ENCODE measurements at places on chromosomes 11 and 22. TPM values are rescaled to one million over a fixed set of nuclear protein-coding genes. Genes with fewer than 3 reads are reported as not detected.
A peak's percentile ranks its signal among the peaks of the same experiment; 100 is the strongest.

- no peak overlapping the region for H3K4me3 ChIP-seq
- DNase-seq, result no peak
- H3K36me3 ChIP-seq, result no peaks in the 10 kb centered on the region
- no peaks in the 10 kb centered on the region for H3K27me3 ChIP-seq
- H3K27ac ChIP-seq, result no peak overlapping the region
These were observed 32.1 kb upstream of the SLC36A4 start for GRCh38 chr11:93229876-93230275.

The OR52E8 gene
- polyA plus RNA-seq, result not detected

GRCh38 chr11:66331542-66332370 lies 4.5 kb downstream of the RIN1 start:
- H3K27ac ChIP-seq, result no peak overlapping the region
- H3K27me3 ChIP-seq, result no peaks in the 10 kb centered on the region
- H3K36me3 ChIP-seq, result peaks cover 25% of the 10 kb centered on the region
- H3K4me3 ChIP-seq, result no peak overlapping the region
- H3K4me1 ChIP-seq, result peaks cover 29% of the 10 kb centered on the region

- H3K36me3 ChIP-seq, result no peaks in the 10 kb centered on the region
- no peak overlapping the region for H3K4me3 ChIP-seq
- no peaks in the 10 kb centered on the region for H3K27me3 ChIP-seq
- no peak overlapping the region for H3K27ac ChIP-seq
These were observed 167.8 kb upstream of the NARS2 start for GRCh38 chr11:78742430-78742829.

DNA sequence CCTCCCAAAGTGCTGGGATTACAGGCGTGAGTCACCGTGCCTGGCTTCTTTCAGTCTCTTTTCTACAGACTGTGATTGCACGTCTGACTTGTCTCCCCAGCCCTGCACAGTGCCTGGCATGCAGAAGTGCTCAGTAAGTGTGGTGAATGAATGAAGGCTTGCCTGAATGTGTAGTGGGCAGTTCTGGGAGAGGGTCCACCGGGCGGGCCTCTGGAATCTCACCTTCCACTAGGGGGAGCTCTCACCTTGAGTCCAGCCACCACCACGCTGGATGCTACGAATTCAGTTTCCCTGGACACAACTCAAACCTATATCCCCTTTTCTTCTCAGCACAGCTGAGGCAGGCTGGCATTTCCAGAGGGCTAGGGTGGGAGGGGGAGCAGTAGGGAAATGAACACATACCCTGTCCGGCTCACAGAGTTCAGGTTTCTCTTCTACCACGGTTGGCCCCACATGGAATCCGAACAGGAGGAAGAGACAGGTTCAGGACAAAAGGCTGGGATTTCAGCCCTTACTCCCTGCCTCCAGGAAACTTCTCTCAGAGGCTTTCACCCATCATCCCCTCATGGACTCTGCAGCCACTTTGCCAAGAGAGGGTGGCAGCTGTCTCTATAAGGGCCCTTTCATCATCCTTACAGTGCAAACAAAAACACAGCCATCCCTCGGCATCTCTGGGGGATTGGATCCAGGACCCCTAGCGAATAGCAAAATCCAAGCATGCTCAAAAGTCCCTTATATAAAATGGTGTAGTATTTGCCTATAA lies 86.8 kb downstream of the NECTIN1 start:
- no peaks in the 10 kb centered on the region for H3K27me3 ChIP-seq
- H3K4me3 ChIP-seq, result no peak overlapping the region
- no peaks in the 10 kb centered on the region for H3K4me1 ChIP-seq
- no peak overlapping the region for H3K27ac ChIP-seq
- DNase-seq, result peak; percentile 36

The RIMBP3C gene
- 0.08 TPM for polyA plus RNA-seq

DNA sequence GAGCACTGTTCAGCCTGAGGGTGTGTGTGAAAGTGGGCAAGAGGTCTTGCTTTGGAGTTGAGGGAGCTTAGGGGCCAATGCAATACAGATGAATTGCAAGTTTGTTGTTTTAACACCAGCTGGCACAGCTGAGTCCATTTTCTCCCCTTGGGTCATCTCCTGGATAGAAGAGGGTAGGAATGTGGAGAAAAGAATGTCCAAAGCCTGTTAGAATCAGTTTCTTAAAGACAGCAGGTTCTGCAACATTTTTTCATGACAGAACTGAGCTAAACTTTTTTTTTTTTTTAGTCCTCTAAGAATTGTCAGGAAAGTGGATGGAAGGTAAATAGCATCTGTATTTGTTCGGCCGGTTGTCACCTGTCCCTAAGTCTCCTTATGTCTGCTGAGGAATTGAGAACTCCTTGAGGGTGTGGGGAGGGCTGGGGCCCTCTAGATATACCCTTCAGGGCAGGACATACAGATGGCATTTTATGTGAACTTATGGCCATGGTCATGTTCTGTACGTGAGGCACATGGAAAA lies 211.1 kb upstream of the CADM1 start:
- no peak overlapping the region for H3K27ac ChIP-seq
- H3K4me1 ChIP-seq, result peaks cover 40% of the 10 kb centered on the region
- no peaks in the 10 kb centered on the region for H3K27me3 ChIP-seq
- H3K4me3 ChIP-seq, result no peak overlapping the region

DNA sequence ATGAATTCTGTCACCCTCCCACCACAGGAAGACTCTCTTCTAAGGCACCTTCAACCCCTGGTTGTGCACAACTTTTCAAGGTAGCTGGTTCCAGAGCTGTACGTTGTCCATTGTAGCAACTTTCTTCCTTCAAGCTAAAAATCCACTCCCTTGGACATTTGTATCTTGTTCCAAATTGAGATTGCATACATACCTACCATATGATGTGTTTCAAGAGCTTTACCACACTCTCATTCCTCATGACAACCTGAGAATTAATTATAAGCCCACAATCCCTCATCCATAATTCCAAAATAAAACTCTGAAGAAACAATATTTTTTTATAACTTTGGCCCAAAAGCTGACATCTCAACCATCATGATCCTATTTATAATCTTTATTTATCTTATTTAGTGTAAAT lies 3.0 kb downstream of the OR52W1 start:
- H3K4me3 ChIP-seq, result no peak overlapping the region
- H3K4me1 ChIP-seq, result peaks cover 91% of the 10 kb centered on the region
- peak overlapping the region; percentile 100 for H3K27ac ChIP-seq
- no peaks in the 10 kb centered on the region for H3K27me3 ChIP-seq
- DNase-seq, result no peak

DNA sequence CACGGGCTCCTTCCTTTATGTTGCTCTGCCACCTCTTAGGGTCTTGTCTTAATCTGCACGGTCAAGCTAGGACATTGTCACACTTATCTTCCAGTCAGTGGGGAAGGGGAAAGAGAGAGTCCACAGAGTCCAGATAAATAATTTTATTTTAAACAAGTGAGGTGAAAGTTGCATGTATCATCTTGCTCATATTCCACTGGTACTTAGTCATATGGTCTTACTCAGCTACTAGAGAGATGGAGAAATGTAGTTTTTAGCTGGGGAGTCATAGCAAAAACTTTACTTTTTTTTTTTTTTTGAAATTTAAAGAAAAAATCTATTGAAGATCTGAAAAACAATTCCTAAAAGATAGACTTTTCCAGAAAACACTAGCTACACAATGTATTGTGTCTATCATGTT lies 29.0 kb downstream of the PDE3B start:
- H3K4me1 ChIP-seq, result peaks cover 9% of the 10 kb centered on the region
- H3K4me3 ChIP-seq, result no peak overlapping the region
- no peak overlapping the region for H3K27ac ChIP-seq
- DNase-seq, result no peak

GRCh38 chr11:20058749-20059458 lies 101.4 kb downstream of the DBX1 start:
- no peaks in the 10 kb centered on the region for H3K4me1 ChIP-seq
- H3K27me3 ChIP-seq, result no peaks in the 10 kb centered on the region
- no peaks in the 10 kb centered on the region for H3K36me3 ChIP-seq
- H3K4me3 ChIP-seq, result no peak overlapping the region

GRCh38 chr11:75338516-75339208 lies 12.8 kb downstream of the ARRB1 start:
- no peaks in the 10 kb centered on the region for H3K27me3 ChIP-seq
- H3K27ac ChIP-seq, result peak overlapping the region; percentile 79
- no peaks in the 10 kb centered on the region for H3K36me3 ChIP-seq
- peak; percentile 46 for DNase-seq
- H3K4me1 ChIP-seq, result peaks cover 100% of the 10 kb centered on the region

GRCh38 chr11:62150887-62151736 lies 27.3 kb downstream of the INCENP start:
- H3K27ac ChIP-seq, result no peak overlapping the region
- H3K27me3 ChIP-seq, result no peaks in the 10 kb centered on the region
- H3K4me1 ChIP-seq, result peaks cover 6% of the 10 kb centered on the region
- no peak for DNase-seq
- no peak overlapping the region for H3K4me3 ChIP-seq

The RIMBP3B gene
- 0.09 TPM for polyA plus RNA-seq

DNA sequence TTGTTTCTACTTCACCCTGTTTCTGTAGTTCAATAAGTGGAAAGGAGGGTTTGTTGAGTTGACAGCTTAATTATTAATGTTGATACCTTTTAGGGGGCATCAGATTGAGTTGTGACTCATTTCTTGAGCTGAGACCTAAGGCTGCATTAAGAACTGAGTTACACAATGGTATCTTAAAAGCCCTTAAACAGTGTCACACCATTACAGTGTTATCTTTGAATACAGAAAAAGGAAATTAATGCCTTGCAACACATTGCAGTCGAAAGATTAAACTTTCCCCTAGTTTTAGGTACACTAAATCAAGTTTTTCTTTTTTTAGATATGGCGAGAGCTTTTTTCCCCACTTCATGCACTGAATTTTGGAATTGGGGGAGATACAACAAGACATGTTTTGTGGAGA lies 16.7 kb downstream of the PAFAH1B2 start:
- H3K4me1 ChIP-seq, result no peaks in the 10 kb centered on the region
- DNase-seq, result no peak
- H3K27me3 ChIP-seq, result no peaks in the 10 kb centered on the region
- no peak overlapping the region for H3K4me3 ChIP-seq
- peaks cover 68% of the 10 kb centered on the region for H3K36me3 ChIP-seq

- no peaks in the 10 kb centered on the region for H3K36me3 ChIP-seq
- no peak for DNase-seq
- H3K4me1 ChIP-seq, result peaks cover 13% of the 10 kb centered on the region
- no peak overlapping the region for H3K4me3 ChIP-seq
- no peaks in the 10 kb centered on the region for H3K27me3 ChIP-seq
These were observed 19.4 kb upstream of the TMPRSS4 start for GRCh38 chr11:118057251-118058145.

The TST gene
- 34.5 TPM for polyA plus RNA-seq

DNA sequence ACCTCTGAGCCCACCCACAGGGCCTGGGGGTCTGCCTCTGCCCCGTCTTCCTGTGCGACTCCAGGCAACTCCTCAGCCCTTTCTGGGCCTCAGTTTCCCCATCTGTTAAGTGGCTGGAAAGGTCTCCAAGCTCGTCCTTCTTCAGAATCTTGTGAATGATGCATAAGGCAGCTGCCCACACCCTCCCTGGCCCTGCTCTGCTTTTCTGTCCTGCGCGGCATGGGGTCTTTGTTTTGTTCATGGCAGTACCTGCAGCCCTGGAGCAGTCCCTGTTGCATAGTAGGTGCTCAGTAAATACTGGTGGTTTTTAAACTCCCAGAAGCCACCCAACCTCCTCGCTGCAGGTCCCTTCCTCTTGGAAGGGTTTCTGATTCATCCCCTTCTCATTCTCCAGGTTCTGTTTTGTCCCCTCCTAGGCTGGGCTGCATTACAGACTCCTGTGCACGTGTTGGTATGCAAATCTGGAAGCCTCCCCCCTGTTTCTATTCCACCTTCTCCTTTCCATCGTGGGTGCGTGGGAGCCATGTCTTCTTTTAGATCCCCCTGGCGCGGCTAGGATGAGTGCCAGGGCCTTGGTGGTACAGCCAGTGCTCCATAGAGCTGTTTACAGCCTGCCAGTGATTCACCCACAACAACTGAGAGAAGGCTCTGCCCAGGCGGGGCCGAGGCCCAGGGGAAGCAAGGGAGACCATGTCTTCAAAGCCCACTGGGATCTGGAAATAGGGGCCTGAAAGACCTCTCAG lies 19.3 kb upstream of the SYT7 start:
- H3K27ac ChIP-seq, result no peak overlapping the region
- no peaks in the 10 kb centered on the region for H3K4me1 ChIP-seq
- no peaks in the 10 kb centered on the region for H3K27me3 ChIP-seq
- H3K36me3 ChIP-seq, result no peaks in the 10 kb centered on the region
- no peak overlapping the region for H3K4me3 ChIP-seq

The NLRP6 gene
- 0.51 TPM for polyA plus RNA-seq

The POU2AF1 gene
- polyA plus RNA-seq, result 0.78 TPM

- no peaks in the 10 kb centered on the region for H3K27me3 ChIP-seq
- peaks cover 75% of the 10 kb centered on the region for H3K4me1 ChIP-seq
- H3K27ac ChIP-seq, result no peak overlapping the region
- DNase-seq, result no peak
These were observed 57.6 kb downstream of the IGLL5 start for GRCh38 chr22:22945195-22945594.

Measured in CD14-positive monocyte (primary cell).